ENCODE measurements at places on chromosomes 1 and 21.

GRCh38 chr1:175600721-175601440, 142.5 kb downstream of the TNR start:
- DNase-seq: no peak

DNA sequence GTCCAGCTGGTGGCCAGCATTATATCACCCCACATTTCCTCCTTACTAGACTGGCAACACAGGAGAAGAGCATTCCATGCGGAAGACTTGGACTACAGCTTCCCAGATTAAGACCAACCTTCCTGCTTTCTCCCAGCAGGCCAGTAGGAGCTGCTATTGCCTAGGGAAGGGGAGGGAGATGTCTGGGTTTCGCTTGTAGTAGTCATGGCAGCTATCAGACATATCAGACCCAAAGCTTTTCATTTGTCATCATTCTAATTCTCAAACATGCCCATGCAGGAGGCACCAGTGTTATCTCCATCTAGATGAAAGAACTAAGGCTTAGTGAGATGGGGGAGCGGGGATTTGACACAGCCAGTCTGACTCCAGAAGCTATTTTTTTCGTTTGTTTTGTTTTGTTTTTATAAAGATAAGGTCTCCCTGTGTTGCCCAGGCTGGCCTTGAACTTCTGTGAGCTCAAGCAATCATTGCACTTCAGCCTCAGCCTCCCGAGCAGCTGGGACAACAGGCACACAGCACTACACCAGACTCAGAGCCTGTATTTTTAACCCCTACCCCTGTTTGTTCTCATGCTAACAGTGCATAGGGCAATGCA, 4.5 kb downstream of the PLA2G2A start:
- DNase-seq: peak; percentile 40

- no peak for DNase-seq
These were observed 1024.5 kb upstream of the ADGRL2 start for GRCh38 chr1:80776266-80776665.

DNA sequence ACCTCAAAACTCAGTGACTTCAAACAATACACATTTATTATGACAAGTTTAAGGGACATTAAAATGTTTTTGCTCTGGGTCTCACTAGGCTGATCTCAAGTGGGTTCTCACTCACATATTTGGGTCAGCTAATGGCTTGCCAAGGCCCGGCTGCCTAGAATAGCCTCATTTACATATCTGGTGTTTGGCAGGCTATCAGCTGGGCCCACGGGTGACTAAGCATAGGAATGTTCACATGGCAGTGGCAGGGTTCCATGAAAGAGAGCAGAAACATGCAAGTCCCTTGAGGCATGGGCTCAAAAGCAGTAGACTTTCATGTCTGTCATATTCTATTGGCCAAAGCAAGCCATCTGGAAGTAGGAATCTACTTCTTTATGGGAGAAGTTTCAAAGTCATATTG, 492.6 kb downstream of the KCNT2 start:
- DNase-seq: no peak

- DNase-seq: no peak
These were observed 105.2 kb downstream of the NFIA start for GRCh38 chr1:61187352-61188086.

GRCh38 chr1:68745011-68745410, 248.1 kb upstream of the DEPDC1 start:
- DNase-seq: no peak

- no peak for DNase-seq
These were observed 4.1 kb upstream of the WNT9A start for GRCh38 chr1:227951624-227952373.

GRCh38 chr21:14995226-14995625, 69.6 kb downstream of the NRIP1 start:
- no peak for DNase-seq

All from hematopoietic multipotent progenitor cell treated with erythropoietin and hydrocortisone succinate and interleukin-3 and kit ligand, for 17 days (in vitro differentiated cells).